Naive thymus-derived CD4-positive, alpha-beta T cell (primary cell): ENCODE measurements at places on chromosomes 6 and 20. TPM values are rescaled to one million over a fixed set of nuclear protein-coding genes. Genes with fewer than 3 reads are reported as not detected.

BCKDHB gene
- total RNA-seq, result 19.3 TPM

ID4 gene
- total RNA-seq, result not detected

SIRPD gene
- 0.35 TPM for total RNA-seq

FOXQ1 gene
- total RNA-seq, result not detected

LY86 gene
- 4.5 TPM for total RNA-seq

TMEM217 gene
- 1.6 TPM for total RNA-seq

LY6G5C gene
- total RNA-seq, result 4.3 and 5.5 TPM in 2 replicates

OR2J3 gene
- not detected in 2 replicates for total RNA-seq

PSMB9 gene
- total RNA-seq, result 70.3 TPM

LAMA2 gene
- 0.02 TPM in 1 of 2 replicates, not detected in the other for total RNA-seq

SLC22A2 gene
- total RNA-seq, result not detected

IER3 gene
- 68.3 and 69.9 TPM in 2 replicates for total RNA-seq

COL19A1 gene
- 1.3 TPM for total RNA-seq

HTR1B gene
- total RNA-seq, result not detected

HLA-F gene
- 511 TPM for total RNA-seq

PARD6B gene
- total RNA-seq, result 10.2 TPM

IPCEF1 gene
- total RNA-seq, result 122 TPM

ZNF831 gene
- total RNA-seq, result 37.8 TPM

DOK5 gene
- total RNA-seq, result not detected

ELOVL4 gene
- 0.53 and 0.75 TPM in 2 replicates for total RNA-seq

GABRR2 gene
- 0.74 and 1.8 TPM in 2 replicates for total RNA-seq

IL17F gene
- total RNA-seq, result not detected

OPRM1 gene
- total RNA-seq, result not detected in 2 replicates

ZFP57 gene
- 2.0 and 2.3 TPM in 2 replicates for total RNA-seq

CLPSL1 gene
- total RNA-seq, result not detected in 2 replicates

CGA gene
- total RNA-seq, result not detected

LHFPL5 gene
- not detected in 2 replicates for total RNA-seq

EPPIN gene
- total RNA-seq, result not detected

LCA5 gene
- 0.05 and 0.10 TPM in 2 replicates for total RNA-seq

PPP1R3G gene
- total RNA-seq, result 0.08 TPM

CDSN gene
- total RNA-seq, result not detected

GRM1 gene
- not detected for total RNA-seq

MYLK2 gene
- not detected for total RNA-seq

TRIM40 gene
- total RNA-seq, result not detected

BCL2L1 gene
- total RNA-seq, result 101 and 111 TPM in 2 replicates

TSHZ2 gene
- total RNA-seq, result 59.2 TPM

WFDC12 gene
- total RNA-seq, result not detected

TRIM15 gene
- not detected for total RNA-seq

MMS22L gene
- total RNA-seq, result 12.9 TPM

VSX1 gene
- total RNA-seq, result not detected

LY6G6D gene
- not detected for total RNA-seq
